NCI-H2107 (cell line): ENCODE measurements at places on chromosomes 2 and 18.
A peak's percentile ranks its signal among the peaks of the same experiment; 100 is the strongest.

- no peak for DNase-seq
Measured at GRCh38 chr18:5068851-5069250, 128.2 kb downstream of the AKAIN1 start.

GRCh38 chr2:108583903-108584520 is 49.7 kb downstream of the LIMS1 start:
- DNase-seq: peak; percentile 66

GRCh38 chr2:143953451-143954030 is 566.4 kb downstream of the ZEB2 start:
- no peak for DNase-seq

DNA sequence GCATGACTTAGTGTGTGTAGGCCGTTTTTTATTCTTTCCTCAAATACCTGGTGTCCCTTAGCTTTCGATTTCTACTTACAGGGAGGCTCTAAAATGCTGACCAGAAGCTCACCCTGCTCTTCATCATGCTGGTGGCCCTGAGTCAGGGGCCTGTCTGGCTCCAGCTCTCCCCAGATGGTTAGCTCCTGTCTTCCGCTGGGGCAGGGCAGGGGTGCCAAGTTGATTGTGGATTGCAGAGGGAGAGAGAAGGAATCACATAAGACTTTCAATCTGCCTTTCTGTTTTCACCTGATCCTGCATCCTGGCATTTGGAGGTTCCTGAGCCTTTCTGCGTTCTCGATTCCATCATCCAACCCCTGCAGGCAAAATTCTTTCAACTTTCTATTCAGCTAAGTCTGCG is 4.2 kb downstream of the CIB4 start:
- DNase-seq: no peak
